ENCODE measurements at places on chromosomes 13 and 19. TPM values are rescaled to one million over a fixed set of nuclear protein-coding genes. Genes with fewer than 3 reads are reported as not detected.

- no peak overlapping the region for H3K27ac ChIP-seq
- peak overlapping the region; percentile 48 for H3K4me3 ChIP-seq
These were observed 27.7 kb downstream of the SAE1 start for GRCh38 chr19:47158367-47158791.

DNA sequence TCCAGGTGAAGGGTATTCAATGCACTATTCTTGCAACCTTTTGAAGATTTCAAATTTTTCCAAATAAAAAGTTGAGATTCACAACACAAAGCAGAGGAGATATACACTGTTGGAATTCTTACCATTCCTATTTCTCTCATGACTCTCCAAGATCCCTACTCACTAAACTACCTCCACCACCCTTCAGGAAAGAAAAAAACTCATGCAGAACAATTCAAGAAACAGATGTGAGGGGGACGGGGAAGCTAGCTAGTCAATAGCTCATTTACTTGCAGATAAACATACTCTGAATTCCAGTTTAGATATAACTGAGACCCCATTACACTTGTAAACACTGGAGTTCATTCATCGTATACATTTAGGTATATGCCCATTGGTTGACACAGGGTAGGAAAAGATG is 90.0 kb upstream of the SERP2 start:
- no peak overlapping the region for H3K27ac ChIP-seq
- no peak for DNase-seq
- no peak overlapping the region for H3K4me3 ChIP-seq
- H3K27me3 ChIP-seq = peaks cover 5% of the 10 kb centered on the region

The SERP2 gene
- 0.57 TPM for total RNA-seq

GRCh38 chr13:66339214-66339613 is 890.9 kb downstream of the PCDH9 start:
- H3K36me3 ChIP-seq = no peaks in the 10 kb centered on the region
- no peaks in the 10 kb centered on the region for H3K27me3 ChIP-seq
- DNase-seq = no peak

DNA sequence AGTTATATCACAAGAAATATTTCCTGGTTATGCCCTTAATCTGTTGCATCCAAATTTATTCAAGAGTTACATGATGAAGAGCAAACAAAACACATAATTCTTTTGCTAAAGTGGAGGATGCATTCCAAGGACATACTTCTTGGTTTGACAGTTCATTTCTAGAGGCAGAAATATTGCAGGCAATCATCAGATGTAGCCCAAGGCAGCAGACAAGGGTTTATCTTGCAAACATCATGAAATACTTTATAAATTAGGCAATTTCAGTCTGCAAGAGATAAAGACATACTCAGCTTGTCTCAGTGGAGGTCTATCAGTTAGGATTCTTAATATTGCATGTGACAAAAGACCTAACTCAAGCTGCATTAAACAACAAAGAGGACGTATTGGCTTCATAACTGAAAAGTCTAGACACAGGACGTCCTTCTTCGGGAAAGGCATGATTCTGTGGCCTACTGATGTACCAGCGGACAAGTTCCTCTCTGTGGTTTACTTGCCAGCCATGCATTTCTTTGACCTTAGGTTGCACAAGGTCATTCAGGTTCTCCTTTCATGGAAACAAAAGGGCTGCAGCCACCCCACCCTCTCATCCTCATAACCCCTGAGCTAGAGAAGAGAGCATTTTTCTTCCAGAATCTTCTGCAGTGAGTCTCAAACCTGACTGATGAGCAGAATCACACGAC is 204.1 kb downstream of the KATNAL1 start:
- no peaks in the 10 kb centered on the region for H3K27me3 ChIP-seq
- no peak overlapping the region for H3K4me3 ChIP-seq
- no peak overlapping the region for H3K27ac ChIP-seq
- no peaks in the 10 kb centered on the region for H3K36me3 ChIP-seq
- H3K4me1 ChIP-seq = no peaks in the 10 kb centered on the region

- no peak for DNase-seq
- no peaks in the 10 kb centered on the region for H3K36me3 ChIP-seq
- no peak overlapping the region for H3K27ac ChIP-seq
- no peak overlapping the region for H3K4me3 ChIP-seq
These were observed 219.2 kb downstream of the ENOX1 start for GRCh38 chr13:43567608-43568007.

DNA sequence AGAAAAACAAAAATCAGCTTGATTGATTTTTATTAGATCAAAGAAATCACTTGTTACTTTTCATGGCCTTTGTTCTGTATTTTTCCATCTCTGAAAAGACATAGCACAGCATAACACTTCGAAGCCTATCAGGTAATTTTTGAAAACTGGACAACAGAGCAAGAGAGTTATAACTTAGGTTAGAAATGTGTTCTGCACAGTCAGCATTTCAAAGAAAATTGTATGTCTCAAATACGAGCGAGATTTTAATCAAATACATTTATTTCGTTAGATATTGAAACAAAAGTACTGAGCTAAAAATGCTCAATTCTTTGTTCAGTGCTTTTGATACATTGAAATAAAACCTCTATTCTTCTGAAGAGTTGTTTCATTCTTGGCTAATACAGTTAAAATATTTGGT is 144.1 kb upstream of the SLC10A2 start:
- H3K4me3 ChIP-seq = no peak overlapping the region
- H3K4me1 ChIP-seq = no peaks in the 10 kb centered on the region
- H3K27me3 ChIP-seq = no peaks in the 10 kb centered on the region

- no peak overlapping the region for H3K4me3 ChIP-seq
- H3K27me3 ChIP-seq = no peaks in the 10 kb centered on the region
- no peak overlapping the region for H3K27ac ChIP-seq
- no peaks in the 10 kb centered on the region for H3K4me1 ChIP-seq
- DNase-seq = no peak
- H3K36me3 ChIP-seq = no peaks in the 10 kb centered on the region
These were observed 111.1 kb downstream of the COG6 start for GRCh38 chr13:39766464-39767158.

The KLK3 gene
- total RNA-seq = not detected

DNA sequence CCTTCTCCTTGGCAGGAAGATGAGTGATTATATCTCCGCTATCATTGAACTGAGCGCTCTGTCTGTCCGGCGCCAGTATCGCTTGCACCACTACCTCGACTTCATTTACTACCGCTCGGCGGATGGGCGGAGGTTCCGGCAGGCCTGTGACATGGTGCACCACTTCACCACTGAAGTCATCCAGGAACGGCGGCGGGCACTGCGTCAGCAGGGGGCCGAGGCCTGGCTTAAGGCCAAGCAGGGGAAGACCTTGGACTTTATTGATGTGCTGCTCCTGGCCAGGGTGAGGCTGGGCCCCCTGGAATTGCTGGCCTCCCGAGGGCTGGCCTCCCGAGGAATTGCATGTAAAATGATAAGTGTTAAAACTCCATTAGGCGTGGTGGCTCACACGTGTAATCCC is 32.1 kb downstream of the CYP4F22 start:
- H3K4me3 ChIP-seq = no peak overlapping the region
- no peaks in the 10 kb centered on the region for H3K36me3 ChIP-seq
- no peaks in the 10 kb centered on the region for H3K27me3 ChIP-seq
- DNase-seq = no peak

All from CD8-positive, alpha-beta memory T cell (primary cell).